ENCODE measurements at places on chromosomes 4 and X.

DNA sequence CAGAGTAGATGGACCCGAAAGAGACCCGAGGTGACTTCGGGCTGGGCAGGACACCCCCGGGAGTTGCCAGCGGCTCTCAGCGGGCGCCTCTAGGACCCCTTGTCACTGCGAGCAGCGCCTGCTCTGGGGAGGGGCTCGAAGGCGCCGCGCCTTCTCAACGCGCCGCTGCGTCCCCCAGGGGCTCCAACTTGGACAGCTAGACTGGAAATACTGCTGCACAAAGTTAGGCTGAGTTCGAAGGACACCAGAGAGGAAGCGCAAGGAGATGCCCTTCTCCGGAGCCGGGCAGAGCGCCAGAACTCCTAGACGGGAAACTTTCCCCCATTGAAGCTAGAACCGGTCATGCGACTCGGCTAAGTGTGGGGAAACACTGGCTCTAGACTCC lies 493 bp upstream of the KCNIP4 start:
- no peak for DNase-seq

DNA sequence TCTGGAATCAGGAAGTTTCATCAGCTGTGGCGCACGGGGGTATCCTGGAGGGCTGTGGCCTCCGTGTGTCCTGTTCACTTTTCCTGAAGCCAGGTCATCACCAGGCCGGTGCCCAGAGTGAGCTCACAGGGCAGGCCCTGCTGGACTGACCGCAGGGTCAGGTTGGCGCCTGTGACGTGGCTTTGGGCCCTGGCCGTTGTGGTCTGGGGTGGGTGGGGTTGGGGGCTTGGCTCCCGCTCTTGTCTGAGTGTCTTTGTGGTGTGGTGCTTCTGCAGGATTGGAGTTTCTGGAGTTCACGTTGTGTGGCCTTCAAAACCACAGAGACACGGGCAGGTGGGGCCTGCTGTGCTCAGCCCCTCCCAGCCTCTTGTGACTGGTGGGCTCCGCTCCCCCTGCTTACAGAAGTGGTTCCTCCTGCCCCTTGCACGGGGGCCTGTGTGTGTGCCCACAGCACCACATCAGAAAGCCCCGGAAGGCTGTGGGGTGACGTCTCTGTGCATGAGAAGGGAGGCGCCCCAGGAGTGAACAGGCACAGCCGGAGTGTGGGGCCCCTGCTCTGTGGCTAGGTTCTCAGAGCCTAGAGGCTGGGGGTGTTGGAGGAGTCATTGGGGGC lies 9.5 kb downstream of the RGS12 start:
- DNase-seq = peak; percentile 23

- DNase-seq = no peak
These were observed 121.6 kb upstream of the EPHA5 start for GRCh38 chr4:65791812-65792308.

- DNase-seq = no peak
These were observed 7.3 kb downstream of the TMEM154 start for GRCh38 chr4:152672206-152673092.

- DNase-seq = no peak
These were observed 62.1 kb downstream of the CC2D2A start for GRCh38 chr4:15531792-15532191.

DNA sequence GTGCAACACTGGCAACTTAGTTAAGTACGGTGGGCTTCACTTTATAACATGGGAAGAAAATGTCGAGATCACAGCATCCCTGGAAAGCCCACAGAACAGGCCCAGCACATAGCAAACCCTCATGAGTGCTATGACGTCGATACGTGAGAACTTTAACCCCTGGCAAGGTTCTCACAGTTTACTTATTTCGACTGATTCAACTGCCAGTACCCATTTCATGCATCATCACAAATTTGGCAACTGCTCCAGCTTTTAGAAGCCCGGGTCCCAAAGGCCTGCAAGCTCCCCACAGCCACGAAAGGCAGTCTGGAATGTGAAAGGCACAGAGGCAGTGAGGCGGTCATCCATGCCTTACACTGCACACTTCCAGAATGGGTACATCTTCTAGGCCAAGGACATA lies 41.2 kb downstream of the RELL1 start:
- DNase-seq = no peak

GRCh38 chrX:28177202-28177601 lies 196.0 kb upstream of the DCAF8L1 start:
- no peak for DNase-seq

DNA sequence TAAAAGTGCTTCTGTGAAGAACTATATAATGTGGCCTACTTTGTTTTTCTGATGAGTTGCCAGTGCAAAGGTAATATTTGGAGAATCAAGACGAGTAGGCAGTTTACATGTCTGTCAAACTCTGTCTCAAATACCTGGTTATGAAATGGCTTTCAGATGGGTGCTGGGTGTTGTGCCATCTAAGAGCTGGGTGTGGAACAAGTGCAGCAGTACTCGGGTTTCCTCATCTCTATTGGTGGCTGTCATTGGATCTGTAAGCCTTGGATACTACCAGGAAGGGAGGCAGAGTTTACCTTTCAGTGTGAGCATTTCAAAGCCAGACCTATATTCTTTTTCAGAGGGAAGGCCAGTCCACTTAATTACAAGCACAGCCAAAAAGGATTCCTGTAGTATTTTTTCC lies 37.2 kb downstream of the MTM1 start:
- DNase-seq = no peak

DNA sequence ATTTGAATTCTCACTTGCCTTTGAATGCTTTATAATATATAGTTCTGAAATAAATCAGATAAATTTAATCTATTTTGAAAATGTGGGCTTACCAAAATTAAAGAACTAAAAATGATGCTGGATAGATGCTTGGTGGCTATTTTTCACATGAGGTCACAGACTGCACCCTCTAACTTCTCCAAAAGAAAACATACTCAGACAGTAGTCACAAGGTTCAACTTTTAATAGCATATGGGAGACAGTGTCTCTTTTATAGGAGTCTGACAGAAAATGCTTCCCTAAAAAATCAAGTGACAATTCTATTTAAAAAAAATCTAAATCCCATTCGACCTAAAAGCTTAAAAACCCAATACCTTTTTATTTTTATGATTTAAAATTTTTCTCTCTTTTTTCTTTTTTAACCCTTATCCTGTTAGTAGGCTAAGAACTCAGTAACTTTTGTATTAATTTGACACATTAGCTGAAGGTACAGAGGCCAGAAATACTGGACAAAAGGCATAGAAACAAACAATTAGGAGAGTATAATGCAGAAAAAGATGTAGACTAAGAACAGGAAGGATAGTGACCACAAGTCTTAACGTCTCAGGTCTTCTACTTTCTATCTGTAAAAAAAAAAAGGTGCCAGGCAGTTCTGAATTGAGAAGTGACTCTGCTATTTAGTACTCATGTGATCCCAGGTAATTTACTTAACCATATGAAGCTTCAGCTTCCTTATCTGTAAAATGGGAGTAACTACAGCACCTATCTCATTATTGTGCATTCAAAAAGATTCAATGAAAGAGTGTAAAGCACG lies 7.6 kb downstream of the TIGD4 start:
- DNase-seq = no peak

- DNase-seq = no peak
These were observed 56.1 kb downstream of the RAPGEF2 start for GRCh38 chr4:159158985-159159384.

DNA sequence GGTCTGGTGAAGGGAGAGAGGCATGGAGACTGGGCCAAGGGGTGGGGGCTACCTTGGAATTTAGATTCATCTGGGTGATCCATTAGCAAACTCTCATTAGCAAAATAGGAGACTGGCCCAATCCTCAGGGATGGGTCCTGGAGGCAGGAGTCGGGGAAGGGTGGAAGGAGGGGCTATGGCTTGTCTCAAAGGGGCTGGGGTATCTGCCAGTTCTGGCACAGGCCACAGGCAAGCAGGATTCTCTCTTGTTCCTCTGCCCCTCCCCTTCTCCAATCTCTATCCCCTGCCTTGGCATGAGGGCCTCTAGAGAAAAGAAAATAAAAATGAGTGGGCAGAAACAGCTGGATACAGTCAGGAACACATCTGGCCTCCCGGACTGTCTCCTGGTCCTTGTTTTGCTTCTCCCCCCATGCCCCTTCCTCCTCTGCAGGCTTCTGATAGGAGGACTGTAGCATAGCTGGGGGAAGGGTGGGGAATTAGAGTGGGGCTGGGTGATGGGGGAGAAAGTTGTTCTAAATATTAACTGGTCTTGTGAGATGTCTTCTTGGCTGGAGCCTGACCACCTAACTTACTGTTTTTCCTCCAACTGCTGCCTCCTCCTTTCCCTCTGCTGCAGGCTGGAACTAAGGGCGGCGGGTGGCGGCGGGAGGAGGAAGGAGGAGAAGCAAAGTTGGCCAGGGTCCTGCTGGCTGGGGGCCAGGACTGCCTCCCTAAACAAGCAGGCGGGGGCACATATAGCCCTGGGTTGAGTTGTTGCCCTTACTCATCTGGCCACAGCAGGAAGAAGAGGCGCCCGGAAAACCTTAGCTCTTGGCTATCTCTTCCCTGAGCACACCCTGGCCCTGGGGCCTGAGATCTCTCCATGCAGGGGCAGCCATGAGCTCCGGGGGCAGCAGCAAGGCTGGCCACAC lies 53.3 kb upstream of the LAS1L start:
- DNase-seq = no peak

DNA sequence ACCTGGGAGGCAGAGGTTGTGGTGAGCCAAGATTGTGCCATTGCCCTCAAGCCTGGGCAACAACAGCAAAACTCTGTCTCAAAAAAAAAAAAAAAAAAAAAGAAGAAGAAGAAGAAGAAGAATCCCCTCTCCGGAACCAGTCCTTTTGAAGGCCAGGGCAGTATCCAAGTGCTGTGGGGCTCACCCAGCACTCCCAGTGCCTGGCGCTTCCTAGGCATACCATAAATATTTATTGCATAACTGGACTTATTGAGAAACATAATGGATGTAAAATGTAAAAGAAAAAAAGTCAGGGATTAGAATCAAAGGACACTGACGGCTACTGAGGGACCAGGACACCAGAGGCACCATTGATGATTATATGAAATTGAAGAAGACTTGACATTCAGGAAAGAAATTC lies 162.1 kb upstream of the KIT start:
- DNase-seq = no peak

- no peak for DNase-seq
These were observed 67.2 kb downstream of the MAP3K15 start for GRCh38 chrX:19448077-19448476.

DNA sequence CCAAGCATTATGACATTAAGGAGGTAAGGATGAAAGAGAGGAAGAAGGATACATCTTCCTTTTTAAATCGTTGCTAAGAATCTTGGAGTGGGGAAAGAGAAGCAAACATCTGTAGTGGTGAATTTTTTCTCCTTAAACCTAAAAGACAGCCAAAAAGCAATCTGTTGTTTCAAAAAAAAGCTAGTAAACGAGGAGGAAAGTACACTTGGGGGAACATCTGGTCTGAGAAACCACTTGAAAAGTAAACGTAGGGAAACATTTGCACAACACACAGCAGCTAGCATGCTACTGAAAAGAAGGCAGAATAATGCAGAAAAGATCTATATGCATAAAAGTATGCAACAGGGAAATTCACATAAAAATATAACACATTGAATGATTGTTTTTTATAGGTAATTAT lies 1485.6 kb downstream of the PCDH19 start:
- DNase-seq = no peak

DNA sequence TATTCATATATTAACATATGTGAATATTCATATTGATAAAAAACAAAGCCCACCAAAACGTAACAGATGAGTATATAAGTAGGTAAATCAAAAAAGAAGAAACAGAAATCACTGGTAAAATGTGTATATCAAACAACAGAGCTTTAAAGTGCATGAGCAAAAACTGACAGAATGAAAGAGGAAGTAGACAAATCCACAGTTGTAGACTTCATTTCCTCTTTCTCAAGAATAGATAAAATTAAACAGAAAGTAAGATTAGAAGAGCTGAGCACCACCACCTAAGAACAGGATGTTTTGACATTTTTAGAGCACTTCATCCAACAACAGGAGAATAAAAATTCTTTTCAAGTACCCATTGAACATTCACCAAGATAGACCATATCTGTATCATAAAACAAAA lies 64.6 kb downstream of the CNKSR2 start:
- DNase-seq = no peak

GRCh38 chr4:104022226-104022625 lies 302.4 kb upstream of the TACR3 start:
- no peak for DNase-seq

GRCh38 chr4:70721747-70722146 lies at the start of gene RUFY3:
Gene RUFY3 (plus strand): TSS chr4:70721964. CDS start chr4:70722574, 610 bp downstream.
- DNase-seq = no peak

DNA sequence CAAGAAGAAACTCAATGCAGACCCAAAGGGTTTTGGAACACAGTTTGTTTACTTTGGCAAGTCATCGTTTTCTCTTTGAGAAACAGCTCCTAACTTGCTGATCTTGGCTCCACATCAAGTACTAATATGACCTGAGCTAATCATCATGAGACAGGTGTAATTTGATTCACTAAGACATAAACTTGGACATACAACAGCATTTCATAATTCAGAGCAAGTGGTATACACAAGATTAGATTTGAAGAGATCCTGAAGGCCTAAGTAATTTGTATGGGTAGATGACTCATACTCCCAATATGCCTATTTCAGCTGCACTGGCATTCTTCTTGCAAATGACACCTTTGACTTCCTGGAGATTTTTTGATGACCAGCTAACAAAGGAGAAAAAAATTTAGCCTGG lies 1521.7 kb downstream of the RPA4 start:
- DNase-seq = no peak

GRCh38 chrX:112812741-112813140 lies 27.9 kb downstream of the AMOT start:
- no peak for DNase-seq

DNA sequence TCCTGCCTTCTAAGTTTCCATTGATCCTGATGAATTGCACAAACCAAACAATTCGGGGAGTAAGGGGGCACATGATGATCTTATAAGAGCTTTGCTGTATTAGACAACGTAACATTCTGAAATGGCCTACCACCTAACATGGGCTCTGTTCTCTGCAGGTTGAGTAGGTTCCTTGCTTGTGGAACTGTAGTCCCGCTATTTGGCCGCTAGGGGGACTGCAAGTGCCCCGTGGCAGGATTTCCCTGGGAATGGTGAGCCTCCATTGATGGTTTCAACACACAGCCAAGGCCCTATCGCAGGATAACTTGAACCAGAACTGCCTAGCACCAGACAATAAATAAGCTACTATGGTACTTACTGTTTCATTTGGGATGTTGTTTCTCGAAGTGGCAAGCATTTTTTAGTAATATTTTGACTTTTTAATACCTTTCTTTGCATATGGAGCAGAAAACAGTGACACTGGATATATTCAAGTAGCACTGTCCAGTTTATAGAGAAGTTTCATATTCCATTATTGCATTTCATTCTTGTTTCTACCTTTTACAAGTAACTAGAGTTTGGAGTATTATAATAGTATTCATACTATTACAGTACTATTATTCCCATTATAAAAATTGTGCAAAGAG lies 11.9 kb downstream of the AR start:
- DNase-seq = no peak

GRCh38 chr4:66223068-66223703 lies 552.9 kb upstream of the EPHA5 start:
- DNase-seq = no peak

GRCh38 chr4:109848501-109848900 lies 594 bp downstream of the LRIT3 start:
- no peak for DNase-seq

Data from stimulated activated CD4-positive, alpha-beta T cell treated with anti-CD3 and anti-CD28 coated beads, Interleukin-1b, Interleukin-23, amount 100 ng/mL, for 1 hour (primary cell).